ENCODE measurements at places on chromosomes 4 and X. TPM values are rescaled to one million over a fixed set of nuclear protein-coding genes. Genes with fewer than 3 reads are reported as not detected.
A peak's percentile ranks its signal among the peaks of the same experiment; 100 is the strongest.

DNA sequence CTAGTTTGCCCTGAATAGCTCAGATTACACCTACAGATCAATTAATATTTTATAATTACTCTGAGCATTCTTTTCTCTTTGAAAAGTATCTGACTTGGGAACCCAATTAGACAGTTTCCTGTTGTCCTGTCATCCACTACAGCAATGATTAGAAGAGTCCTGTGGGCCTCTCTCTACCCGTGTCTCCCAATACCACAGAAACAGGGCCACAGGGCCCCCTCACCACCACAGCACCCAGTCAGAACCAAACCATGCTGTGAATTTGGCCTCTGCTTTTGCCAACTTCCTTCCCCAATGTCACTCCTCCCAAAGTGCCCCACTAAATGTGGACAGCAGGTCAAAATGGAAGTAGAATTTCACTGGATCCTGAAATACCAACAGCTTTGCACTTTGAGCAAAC is 10.3 kb downstream of the USP46 start:
- ATAC-seq = peak; percentile 92

DNA sequence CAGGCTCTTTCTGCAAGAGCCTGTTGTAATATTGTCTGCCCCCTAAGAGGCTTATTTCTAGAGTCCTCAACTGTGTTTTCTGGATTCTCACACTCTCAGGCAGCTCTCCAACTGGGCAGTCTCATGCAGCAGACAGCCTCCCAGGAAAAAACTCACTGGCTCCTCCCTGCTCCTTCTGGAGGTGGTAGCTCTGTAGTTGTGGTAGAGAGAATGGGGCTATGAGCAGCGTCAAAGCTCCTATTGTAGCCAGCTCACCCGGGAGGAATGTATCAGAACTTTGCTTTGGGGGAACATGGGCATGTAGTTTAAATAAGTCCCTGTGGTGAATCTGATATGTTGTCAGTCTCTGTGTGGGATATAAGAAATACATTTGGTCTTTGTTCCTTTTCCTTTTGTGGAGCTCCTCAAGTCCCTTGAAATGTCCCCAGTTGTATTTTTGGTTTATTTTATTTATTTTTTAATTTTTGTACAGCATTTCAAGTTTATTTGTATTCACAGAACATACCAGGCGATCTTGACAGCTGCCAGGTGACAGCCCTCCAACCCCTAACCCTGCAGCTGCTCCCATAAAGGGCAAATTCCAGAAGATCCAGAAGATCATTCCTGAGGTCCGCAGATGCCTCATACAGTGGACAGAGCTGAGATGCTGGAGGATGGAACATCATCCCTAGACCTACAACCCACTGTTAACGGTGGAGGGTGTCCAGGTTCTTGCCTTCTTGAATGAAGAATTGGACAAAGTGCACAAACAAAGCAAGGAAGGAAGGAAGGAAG is 45.7 kb downstream of the TRIM61 start:
- ATAC-seq = no peak

The PRDM8 gene
- 8.1 TPM for total RNA-seq

- no peak for ATAC-seq
Observed at GRCh38 chr4:31539284-31540069, 819.3 kb downstream of the PCDH7 start.

- ATAC-seq = no peak
Observed at GRCh38 chr4:154004016-154004415, 215.1 kb upstream of the SFRP2 start.

DNA sequence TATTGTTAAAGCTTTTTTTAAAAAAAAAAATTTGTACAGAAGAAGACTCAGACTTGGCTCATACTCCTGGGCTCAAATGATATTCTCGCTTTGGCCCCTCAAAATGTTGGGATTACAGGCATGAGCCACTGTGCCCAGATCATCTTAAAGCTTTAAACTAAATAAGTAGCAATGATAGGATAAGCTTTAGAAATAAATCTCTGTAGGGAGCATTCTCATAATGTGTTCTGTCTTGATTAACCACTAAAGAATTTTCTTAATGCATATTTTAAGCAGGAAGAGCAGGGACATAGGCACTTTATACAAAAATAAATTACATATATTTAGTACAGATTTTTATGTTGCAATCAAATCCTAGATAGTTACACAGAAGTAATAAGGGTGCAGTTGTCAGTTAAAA is 667.2 kb downstream of the GRID2 start:
- ATAC-seq = no peak

DNA sequence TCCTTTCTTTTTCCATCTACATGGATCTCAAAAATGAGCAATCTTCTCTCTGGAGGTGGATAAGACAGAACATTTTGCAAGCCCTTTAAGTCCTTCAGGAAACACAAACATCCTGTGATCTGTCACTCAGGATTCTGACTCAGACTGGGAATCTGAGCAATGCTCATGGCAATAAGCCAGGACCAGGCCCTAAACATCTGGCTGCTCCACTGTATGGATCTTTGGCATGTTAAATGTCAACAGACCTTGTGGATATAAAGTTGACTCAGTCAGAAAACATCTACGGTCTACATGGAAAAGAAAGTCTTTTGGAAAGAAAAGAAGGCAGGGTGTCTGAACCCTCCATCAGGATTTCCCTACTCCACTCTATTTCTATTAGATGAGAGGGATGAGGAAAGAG is 17.8 kb upstream of the CHIC2 start:
- no peak for ATAC-seq

DNA sequence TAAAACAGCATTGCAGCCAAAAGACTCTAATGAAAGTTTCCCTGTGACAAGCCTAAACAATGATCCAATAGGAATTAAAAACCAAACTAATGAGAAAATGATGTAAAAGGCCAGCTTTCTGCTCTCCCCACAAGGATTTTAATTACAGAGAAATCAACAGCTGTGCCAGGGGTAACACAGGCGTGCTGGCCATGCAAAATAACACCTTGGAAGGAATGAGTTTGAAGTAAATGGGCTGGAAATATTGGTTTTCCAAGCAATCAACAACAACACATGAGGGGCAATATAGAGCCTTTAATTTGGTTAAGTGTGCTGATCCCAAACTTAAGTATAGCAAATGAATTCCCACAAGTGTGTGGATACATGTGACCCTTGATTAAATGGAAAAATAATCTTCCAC is 56.9 kb downstream of the NDNF start:
- ATAC-seq = no peak

- ATAC-seq = no peak
Observed at GRCh38 chr4:82776925-82777542, 21.6 kb downstream of the SCD5 start.

DNA sequence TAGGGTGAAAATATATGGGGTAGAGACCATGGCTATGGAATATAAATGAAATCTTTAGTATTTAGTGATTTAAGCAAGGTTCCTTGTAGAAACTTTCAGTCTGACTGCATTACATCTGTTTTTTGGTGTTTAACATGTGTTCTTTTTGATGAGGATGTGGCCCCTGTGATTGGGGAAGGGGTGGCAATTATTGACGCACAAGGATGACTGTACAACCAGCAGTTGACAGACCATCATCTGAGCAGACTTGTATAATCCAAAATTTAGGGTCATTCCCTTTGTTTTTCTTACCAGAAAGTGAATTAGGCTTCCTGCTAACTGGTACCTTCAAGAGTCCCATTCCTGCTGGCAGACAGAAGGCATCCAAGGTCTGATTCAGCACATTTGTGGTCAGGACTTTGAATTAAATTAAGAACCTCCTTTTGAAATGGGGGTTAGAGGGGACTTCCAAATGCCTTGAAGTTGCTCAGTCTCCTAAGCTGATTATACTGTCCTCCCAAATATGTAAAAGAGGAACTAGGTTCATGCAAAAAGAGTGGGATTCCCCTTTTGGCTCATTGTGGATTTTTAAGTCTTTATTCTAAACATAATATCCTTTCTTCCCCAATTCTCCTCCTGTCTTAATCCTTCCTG is 112.4 kb upstream of the CXCL13 start:
- no peak for ATAC-seq

The COL4A5 gene
- not detected for total RNA-seq

GRCh38 chr4:188031751-188032150 is 36.2 kb downstream of the ZFP42 start:
- ATAC-seq = no peak

- peak; percentile 60 for ATAC-seq
Observed at GRCh38 chrX:40108959-40109287, 11.2 kb upstream of the BCOR start.

The TMEM271 gene
- not detected for total RNA-seq

- no peak for ATAC-seq
Observed at GRCh38 chr4:80213117-80213815, 16.0 kb downstream of the PRDM8 start.

The SPIN2A gene
- total RNA-seq = 0.76 TPM

Data from activated T-helper 17 cell treated with anti-CD3 and anti-CD28 coated beads, Interleukin-2, amount 50 U/mL, for 72 hours (primary cell).